Stimulated activated CD8-positive, alpha-beta memory T cell treated with anti-CD3 and anti-CD28 coated beads, Interleukin-15, amount 100 ng/mL, for 48 hours (primary cell): ENCODE measurements at places on chromosomes 7 and 10.

DNA sequence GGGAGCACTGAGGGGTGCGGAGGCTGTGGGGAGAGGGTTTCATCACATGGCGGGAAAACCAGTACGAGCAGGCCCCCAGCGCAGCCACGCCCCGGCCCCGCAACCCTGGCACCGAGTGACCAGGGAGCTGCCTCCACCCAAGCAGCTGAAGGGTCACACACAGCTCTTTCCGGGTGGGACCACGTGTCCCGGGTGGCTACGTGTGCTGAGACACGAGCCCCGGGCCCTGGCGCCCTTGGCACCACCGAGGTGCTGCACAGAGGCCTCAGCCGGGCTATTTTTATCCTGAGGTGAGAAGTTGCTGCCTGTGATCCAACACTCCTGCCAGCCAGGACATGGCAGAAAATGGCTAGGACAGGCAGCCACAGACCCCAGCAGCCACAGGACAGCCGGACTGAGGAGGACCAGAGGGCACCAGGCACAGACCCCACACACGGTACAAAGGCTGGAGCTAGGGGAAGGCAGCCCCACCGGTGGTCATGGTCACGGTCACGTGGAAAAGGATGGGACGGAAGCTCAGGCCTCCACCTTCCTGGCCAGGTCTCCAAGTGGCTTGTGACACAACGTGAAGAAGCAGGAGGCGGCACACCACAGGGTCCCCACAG, 223.7 kb downstream of the MAD1L1 start:
- DNase-seq = no peak

- DNase-seq = no peak
Measured at GRCh38 chr10:7567911-7568620, 98.7 kb downstream of the ITIH5 start.

DNA sequence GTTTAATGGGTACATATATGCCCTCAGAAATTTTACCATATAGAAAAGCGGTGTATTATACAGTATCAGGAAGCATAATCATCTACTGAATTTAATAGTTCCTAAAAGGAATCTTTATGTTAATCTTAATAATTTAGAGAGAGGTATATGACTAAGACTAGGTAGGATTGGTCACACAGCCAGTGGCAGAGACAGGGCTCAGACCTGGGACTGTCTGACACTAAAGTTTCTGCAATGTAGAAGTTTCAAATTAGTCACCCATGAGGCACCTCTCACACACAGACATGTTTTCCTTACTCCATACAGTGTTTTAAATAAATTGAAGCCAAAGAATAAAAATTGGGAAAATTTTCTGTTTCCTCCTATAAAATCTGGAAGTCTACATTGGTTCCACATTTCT, 72.8 kb upstream of the ADRA2A start:
- no peak for DNase-seq

DNA sequence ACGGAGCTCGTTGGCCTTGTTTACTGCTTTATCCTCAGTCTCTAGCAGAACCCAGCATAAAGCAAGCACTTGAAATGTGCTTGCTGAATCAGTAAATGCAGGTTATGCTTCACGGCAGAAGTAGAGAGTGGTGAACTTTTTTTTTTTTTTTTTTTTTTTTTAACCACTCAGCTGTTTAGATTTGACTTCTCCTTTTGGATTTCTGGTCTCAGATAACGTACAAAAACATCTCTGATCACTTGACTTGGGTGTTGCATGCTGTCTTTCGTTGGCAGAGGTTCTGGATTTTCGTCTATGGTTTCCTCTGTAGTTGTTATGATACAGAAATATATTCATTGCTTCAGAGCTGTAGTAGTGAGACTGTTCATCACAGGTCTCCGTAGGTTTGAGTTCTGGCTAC, 242.5 kb upstream of the HABP2 start:
- DNase-seq = no peak
